ENCODE measurements at places on chromosomes 2 and 18. TPM values are rescaled to one million over a fixed set of nuclear protein-coding genes. Genes with fewer than 3 reads are reported as not detected.

Gene POMC
- 4.2 TPM for total RNA-seq

Gene CCDC93
- total RNA-seq, result 18.8 TPM

Gene PSMD14
- total RNA-seq, result 76.7 TPM

Gene SERPINB2
- total RNA-seq, result 0.98 TPM

Gene MYCN
- 20.3 TPM for total RNA-seq

Gene IL36A
- total RNA-seq, result not detected

Gene RFTN2
- not detected for total RNA-seq

Gene DLGAP1
- not detected for total RNA-seq

Gene ERFE
- not detected for total RNA-seq

Gene RBM44
- 0.22 TPM for total RNA-seq

Gene SNTG2
- not detected for total RNA-seq

Gene SCN1A
- total RNA-seq, result not detected

Gene ARL6IP6
- total RNA-seq, result 38.1 TPM

Gene CLEC4F
- total RNA-seq, result not detected

Gene NTSR2
- not detected for total RNA-seq

Gene ANTXR1
- 21.9 TPM for total RNA-seq

Gene STPG4
- total RNA-seq, result 1.2 TPM

Gene NFU1
- total RNA-seq, result 34.6 TPM

Gene FAM228A
- 1.6 TPM for total RNA-seq

Gene COLEC12
- total RNA-seq, result under 0.01 TPM

Gene ZDBF2
- total RNA-seq, result 7.5 TPM

Gene C2orf78
- not detected for total RNA-seq

Gene WDR12
- 15.3 TPM for total RNA-seq

Gene KCNS3
- total RNA-seq, result 0.11 TPM

Gene HOXD3
- total RNA-seq, result not detected

Gene AGXT
- not detected for total RNA-seq

Gene COX5B
- total RNA-seq, result 189 TPM

Gene CYP1B1
- total RNA-seq, result 6.3 TPM

Gene COL4A3
- 0.39 TPM for total RNA-seq

Gene DLX2
- total RNA-seq, result not detected

Gene DNAJC5G
- total RNA-seq, result not detected

Gene PFN4
- 2.4 TPM for total RNA-seq

Gene UCN
- total RNA-seq, result 0.22 TPM

Gene RNF152
- total RNA-seq, result 2.6 TPM

Gene IL36B
- not detected for total RNA-seq

Gene RPIA
- 5.7 TPM for total RNA-seq

Gene AQP12A
- not detected for total RNA-seq

Gene FRZB
- not detected for total RNA-seq

Gene UNC50
- total RNA-seq, result 33.4 TPM

Gene ACVR1C
- not detected for total RNA-seq

Gene FOXI3
- not detected for total RNA-seq

Gene CD28
- not detected for total RNA-seq

Gene ITGA4
- total RNA-seq, result not detected

Gene IL37
- not detected for total RNA-seq

Gene CCDC68
- total RNA-seq, result 0.43 TPM

Gene UGT1A4
- total RNA-seq, result 0.39 TPM

Gene OBSL1
- total RNA-seq, result 197 TPM

Gene SF3B6
- 102 TPM for total RNA-seq

Measured in placental epithelial cell (primary cell).